ENCODE measurements at places on chromosomes 1 and 21.

- DNase-seq, result no peak
Measured at GRCh38 chr1:62210960-62211359, 16.3 kb downstream of the L1TD1 start.

- DNase-seq, result no peak
Measured at GRCh38 chr1:43547538-43548072, 16.9 kb downstream of the PTPRF start.

DNA sequence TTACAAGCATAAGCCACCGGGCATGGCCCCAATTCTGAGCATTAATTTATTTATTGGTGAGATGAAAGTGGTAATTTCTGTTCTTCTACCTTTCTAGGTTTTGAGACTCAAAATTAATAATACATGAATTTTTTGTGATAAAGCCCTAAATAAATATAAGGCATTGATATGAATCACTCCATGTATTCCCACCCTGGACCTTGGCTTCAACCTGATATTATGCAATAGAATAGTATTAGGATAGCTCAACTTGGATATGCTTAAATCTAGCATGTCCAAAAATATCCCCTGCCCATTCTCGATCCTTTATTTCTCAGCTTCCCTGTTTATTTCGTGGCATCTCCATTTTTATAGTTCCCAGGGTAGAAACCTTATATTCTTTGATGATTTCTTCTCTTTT, 2.5 kb downstream of the AGL start:
- peak; percentile 49 for DNase-seq

GRCh38 chr1:216224233-216224632, 199.0 kb downstream of the USH2A start:
- DNase-seq, result no peak

- peak; percentile 22 for DNase-seq
Measured at GRCh38 chr1:31811605-31812004, 4.2 kb downstream of the SPOCD1 start.

DNA sequence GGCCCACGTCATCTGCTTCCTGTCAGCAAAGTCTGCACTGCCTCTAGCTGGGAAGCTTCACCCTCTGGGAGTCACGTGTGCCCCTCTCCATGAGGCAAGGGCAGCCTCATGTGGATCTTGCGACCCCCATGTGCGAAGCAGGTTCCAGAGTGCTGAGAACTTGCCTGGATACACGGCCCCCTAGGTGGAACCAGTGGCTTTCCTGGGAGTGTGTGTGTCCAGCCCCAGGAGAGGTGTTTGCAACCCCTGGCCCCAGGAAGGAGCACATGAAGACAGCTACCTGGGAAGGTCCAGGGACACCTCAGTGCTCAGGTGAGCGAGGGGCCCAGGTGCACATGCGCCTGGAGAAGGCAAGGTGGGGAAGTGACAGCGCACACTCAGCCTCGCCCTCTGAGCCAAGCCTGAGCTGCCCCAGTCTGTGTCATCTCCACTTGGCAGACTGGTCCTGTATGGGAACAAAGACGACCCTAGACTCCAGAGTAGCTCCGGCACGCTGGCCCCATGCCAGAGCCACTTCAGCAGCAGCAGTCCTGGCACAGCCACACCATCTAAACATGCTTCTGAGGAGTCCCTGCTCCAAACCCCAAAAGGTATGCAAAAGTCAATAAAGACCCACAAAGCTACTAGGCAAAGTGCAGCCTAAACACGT, 8.9 kb downstream of the LSS start:
- DNase-seq, result no peak

GRCh38 chr1:91754348-91754747, 131.6 kb downstream of the TGFBR3 start:
- DNase-seq, result peak; percentile 36

GRCh38 chr21:35563885-35564451, 496.4 kb downstream of the SETD4 start:
- DNase-seq, result peak; percentile 76

- no peak for DNase-seq
Measured at GRCh38 chr1:23791516-23792047, 637 bp downstream of the LYPLA2 start.

- no peak for DNase-seq
Measured at GRCh38 chr1:171180670-171181069, 4.4 kb upstream of the FMO2 start.

DNA sequence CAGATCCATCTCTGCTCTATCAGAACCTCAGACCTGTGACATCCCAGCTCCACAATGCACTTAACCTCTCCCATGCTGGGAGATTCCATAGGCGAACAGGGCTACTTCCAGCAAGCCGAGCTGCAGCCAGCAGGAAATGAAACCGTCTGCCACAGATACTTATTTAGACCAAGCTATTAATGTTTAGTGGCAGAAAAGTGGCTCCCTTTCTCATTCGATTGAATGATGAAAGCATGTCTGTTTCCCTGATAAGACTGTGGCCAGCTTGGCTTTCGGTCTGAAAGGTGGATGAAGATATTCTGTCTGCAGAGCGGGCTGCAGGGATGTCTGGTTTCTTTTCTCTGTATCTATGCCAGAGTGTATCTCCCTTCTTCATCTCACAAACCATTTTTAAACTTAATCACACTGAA, 146.4 kb downstream of the GREM2 start:
- peak; percentile 23 for DNase-seq

DNA sequence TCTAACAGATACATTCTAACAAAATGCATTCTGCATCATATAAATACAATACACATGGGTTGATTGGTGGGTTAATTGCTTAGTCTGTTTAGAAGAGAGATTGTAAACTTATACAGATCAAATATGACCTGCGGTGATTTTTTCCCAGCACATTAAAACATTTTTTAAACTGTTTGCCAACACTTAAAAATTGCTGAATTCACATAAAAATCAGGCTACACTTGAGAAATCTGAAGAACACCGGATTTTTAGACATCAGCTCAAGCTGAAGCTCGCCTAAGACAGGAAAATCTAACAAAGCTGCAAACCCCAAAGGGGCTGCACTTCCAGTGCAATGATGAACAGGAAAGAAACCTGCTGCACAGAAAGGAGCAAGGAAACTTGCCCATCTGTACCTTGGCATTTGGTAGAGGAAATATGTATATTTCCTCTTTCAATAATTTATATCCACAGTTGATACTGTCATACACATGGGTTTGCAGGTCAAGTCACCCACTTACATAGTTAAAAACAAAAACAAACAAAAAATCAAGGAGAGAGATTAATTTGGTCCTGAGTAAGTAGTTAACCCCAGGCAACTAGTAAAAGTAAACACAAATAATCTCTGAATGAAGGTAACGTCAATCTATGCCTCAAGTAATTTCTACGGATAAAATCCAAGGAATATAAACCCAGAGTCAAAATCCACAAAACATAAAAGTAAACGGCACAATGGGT, 30.4 kb upstream of the JAK1 start:
- no peak for DNase-seq

DNA sequence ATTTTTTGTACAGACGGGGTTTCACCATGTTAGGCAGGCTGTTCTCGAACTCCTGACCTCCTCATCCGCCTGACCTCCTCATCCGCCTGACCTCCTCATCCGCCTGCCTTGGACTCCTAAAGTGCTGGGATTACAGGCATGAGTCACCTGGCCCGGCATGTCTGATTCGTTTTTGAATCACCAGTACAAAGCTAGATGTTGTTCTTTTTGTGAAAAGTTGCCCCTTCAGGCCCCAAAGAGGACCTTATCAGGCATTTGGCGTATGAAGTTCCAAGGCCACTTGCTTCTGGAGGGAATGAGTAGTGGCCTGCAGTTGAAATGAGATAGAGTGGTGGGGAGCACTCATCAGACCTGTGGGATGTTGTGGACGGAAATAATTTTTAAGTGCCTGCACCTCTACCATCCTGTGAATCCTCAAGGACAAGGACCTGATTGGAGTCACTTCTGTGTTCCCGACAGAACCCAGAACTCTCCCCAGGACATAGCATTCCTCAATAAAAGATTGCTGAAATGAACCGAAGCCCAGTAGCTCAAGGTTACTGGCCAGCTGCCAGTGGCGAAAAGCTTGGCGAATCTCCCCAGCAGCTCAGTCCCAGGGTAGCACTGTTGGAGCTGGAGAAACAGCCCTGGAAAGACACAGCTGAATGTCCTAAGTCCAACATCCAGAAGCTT, 50.1 kb downstream of the NDUFS5 start:
- peak; percentile 85 for DNase-seq

GRCh38 chr21:33522953-33523349, 19.0 kb downstream of the GART start:
- DNase-seq, result no peak

DNA sequence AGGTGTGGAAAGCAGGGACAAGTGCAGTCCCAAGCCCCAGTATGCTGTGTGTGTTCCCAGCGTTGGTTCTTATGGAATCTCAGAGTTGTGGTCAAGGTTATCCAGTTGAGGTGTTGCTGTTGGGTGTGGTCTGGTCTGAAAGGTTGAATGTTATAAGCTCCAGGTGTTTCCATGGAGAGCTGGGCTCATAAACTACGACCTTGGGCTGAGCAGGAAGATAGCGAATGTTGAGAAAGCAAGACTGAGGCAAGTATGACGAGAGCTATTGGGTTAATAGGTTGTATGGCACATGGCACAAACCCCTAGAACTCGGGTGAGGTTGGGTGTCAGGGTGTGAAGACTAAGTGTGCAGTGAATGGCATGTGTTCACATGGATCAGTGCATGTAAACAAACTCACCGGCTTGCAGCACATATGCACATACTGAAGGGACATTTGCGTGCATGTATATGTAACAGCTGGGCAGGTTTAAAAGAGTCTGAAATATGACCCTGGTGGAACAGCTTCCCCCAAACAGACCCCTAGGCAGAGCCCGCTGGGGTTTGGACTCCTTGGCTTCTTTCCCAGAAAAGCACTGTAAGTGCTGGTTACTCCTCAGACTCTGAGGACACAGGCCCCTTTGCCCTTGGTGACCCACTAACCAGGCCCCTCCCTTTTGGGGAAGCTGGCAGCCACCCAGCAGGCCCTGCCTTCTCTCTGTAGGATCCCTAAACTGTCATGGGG, 117.5 kb downstream of the NAV1 start:
- DNase-seq, result peak; percentile 29

- no peak for DNase-seq
Measured at GRCh38 chr1:4220362-4220761, 320.3 kb upstream of the C1orf174 start.

GRCh38 chr1:46797696-46798470, 963 bp upstream of the CYP4B1 start:
- DNase-seq, result no peak

DNA sequence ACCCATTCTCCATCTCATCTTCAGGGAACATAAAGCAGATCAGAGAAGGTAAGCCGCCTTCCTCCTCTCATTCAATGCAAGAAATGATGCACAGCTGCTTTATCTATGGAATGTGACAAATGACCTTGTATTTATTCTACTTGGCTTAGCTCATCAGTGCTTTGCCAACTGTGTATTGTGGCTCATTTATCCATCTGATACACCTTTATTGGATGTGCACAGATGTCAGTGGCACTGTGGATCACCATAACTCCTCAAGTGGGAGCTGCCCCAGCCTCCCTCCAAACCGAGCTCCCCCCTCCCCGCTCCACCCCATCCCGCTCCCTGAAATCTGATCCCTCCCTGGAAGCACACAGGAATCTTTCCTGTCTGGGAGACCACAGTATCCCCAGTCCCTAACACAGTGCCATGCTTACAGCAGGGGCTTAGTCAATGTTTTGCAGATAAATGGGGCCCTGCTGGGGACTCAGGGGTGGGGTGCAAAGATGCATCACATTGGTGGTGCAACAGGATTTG, 156.0 kb upstream of the RAB4A start:
- no peak for DNase-seq

- no peak for DNase-seq
Measured at GRCh38 chr1:211336161-211336560, 9.5 kb downstream of the TRAF5 start.

GRCh38 chr1:183039985-183040447, 16.8 kb downstream of the LAMC1 start:
- peak; percentile 96 for DNase-seq

- peak; percentile 32 for DNase-seq
Measured at GRCh38 chr1:40042341-40042740, 1.8 kb downstream of the CAP1 start.

DNA sequence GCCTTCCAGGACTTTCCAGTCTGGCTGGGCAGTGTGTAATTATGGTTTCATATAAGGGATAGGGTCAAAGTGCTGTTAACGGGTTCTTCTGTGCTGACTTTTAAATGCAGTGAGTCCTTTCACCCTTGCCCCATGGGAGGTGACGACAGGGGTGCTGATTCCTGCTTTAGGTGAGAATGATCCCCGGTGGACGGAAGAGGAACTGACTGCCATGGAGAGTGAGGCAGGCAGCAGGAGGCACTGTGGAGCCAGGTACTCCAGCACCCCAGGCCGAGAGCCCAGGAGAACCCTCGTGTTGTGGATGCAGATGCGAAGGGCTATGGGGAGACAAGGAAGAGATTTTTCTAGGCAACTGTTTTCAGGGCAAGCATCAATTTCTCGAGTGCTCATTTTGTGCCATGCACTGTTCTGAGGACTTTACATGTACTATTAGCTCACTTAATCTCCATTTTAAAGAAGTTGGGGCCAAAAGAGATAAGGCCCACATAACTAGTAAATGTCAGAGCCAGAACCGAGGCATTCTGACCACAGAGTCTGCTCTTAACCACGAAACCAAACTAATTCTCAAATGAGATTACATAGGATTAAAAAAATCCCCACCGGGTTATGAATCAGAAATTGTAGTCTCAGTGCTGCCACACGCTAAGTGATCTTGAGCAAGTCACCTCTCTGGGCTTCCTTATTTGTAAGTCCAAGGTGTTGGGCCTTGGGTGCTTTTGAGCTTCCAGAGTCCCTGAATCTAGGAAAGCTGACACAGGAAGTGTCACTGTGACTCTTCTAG, 28.2 kb downstream of the STPG1 start:
- DNase-seq, result peak; percentile 20

DNA sequence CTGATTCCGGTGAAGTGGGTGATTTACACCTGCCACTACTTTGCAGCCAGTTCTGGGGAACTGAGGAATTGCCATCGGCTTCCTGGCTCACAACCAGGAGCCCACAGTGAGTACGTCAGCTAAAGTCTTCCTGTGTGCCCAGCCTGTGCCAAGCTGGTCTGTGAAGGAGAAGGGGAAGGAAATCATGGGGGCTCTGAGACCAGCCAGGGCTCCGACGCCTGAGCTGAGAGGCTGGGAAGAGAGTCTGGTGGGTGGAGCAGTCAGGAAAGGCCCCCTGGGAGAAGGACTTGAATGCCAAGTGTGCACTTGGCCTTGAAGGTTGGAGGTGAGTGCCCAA, 1.2 kb downstream of the LURAP1 start:
- DNase-seq, result no peak

DNA sequence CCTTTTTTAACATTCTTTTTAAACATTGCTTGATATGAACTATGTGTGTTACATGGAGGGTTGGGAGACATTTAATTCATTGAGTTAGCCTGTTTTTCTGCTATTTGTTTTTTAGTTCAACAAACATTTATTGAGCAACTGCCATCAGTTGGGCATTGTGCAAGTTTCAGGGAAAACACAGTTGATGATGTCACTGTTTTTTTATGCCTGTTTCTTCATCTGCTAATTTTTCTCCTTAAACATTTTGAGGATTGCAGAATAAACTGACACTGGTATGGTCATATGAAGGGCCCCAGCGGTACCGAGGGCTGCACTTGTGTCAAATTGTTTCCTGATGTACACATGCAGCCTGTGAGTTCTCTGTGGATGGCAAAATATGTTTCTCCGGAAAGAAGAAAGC, 253.0 kb downstream of the FGGY start:
- peak; percentile 43 for DNase-seq

All from HCEC 1CT (cell line).